Activated T-helper 1 cell treated with Interleukin-2 at 50 U/mL for 16 hours (primary cell): ENCODE measurements at places on chromosomes 1 and 21.

GRCh38 chr1:177181631-177182291 lies 11.0 kb downstream of the BRINP2 start:
- DNase-seq: no peak

DNA sequence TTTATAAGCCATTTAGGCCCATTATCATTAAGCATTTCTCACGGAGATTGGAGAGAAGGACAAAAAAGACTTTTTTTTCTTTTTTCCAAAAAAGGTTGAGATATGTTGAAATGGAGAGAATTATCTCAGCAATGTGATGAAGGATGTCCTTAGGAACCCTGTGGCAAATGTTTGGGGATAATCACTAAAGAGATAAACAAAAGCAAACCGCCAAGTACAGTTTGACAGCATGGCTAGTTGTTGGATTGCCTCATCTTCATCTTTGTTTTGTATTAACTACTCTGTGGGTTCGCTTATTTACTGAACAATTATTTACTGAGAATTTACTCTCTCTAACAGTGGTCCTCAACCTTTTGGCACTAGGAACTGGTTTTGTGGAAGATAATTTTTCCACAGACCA lies 97.4 kb upstream of the HP1BP3 start:
- DNase-seq: no peak

DNA sequence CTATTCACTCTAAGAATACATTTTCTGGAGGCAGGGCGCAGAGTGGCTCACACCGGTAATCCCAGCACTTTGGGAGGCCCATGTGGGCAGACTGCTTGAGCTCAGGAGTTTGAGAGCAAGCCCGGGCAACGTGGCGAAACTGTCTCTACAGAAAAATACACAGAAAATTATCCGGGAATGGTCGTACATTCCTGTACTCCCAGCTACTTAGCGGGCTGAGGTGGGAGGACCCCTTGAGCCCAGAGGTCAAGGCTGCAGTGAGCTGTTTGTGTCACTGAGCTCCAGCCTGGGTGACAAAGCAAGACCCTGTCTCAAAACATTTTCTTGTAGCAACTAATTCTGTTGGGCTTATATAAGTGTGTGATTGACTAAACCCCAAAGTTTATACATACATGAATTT lies 30.5 kb downstream of the GPR161 start:
- no peak for DNase-seq

DNA sequence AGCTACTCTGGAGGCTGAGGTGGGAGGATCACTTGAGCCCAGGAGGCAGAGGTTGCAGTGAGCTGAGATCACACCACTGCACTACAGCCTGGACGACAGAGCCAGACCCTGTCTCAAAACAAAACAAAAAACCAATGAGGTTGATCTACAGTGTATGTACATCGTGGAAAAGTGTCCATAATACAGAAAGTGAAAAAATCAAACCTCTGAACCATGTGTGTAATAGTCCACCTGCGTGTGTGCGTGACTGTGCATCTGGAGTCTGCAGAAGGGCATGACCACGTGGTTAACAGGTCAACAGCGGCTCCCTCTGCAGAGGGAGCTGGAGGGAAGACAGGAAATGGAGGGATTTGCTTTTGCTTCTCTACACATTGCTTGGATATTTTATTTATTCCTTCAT lies 32.4 kb upstream of the ENO1 start:
- no peak for DNase-seq

DNA sequence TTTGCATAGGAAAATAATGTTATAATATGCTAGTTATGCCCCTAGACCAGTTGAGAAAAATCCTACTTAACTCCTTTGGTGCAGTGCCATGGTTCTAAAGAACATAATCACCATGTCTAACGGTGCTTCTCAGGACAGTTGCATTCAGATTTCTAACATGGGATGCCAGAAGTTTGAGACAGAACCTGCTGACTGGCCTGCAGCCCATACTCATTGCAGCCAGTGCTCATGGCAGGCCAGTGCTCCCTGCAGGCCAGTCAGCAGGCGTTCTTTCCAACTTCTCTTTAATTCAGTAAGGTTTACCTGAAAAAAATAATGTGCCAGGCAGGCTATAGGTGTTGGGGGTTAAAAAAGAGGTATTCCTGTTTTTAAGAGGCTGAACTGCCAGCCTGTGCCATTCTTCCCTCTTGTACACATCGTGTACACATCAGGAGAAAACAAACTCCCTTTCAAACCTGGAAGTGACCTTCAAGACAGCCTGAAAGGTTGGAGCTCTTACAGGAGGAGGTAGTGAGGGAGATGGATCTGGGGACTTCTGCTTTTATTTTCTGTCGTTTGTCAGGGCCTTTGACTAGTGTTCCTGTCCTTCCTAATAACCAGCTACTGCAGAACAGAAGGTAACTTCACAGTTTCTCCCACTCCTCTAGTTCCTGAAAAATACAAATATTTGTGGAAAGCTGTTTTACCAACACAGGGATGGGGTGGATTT lies 146.0 kb upstream of the MAGI3 start:
- DNase-seq: no peak

DNA sequence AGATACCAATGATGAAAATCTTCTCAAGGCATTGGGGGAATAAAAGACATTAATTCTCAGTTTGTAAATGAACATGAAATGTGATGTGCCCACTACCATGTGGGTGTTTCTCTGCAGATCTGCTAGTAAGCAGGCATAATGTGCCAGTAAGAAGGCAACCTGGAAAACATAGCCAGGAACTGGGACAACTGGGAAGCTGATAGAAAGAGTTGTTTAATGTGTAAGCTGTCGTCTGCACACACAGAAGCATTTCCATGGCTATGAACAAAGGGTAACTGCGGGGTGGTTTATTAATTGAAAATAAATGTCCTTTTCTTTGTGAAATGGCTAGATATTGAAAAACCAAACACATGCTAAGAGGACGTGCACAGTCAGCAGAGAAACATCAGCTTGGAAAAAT lies 52.0 kb downstream of the ZC3H11B start:
- no peak for DNase-seq

DNA sequence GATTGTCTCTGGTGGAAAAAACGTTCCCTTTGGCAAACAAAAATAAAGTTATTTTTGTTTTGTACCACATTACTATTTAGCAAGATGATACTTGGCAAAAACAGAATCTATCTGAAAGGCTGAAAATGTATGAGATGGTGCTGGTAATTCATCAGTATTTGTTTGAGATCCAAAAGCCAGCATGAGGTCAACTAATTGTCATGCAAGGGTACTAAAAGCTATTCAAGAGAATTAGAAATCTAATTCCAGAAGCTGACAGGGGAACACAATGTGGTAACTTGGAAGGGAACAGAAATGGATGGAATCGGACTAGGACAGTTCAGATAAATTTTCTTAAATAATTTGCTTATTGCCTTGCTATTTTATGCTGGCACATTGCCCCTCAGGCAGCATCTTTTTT lies 263.8 kb downstream of the KCNT2 start:
- no peak for DNase-seq

- DNase-seq: no peak
Measured at GRCh38 chr1:155012026-155012546, 9.5 kb downstream of the ZBTB7B start.

- no peak for DNase-seq
Measured at GRCh38 chr1:31750858-31751510, 13.2 kb downstream of the ADGRB2 start.

GRCh38 chr1:234515821-234516241 lies 36.9 kb upstream of the TARBP1 start:
- no peak for DNase-seq

DNA sequence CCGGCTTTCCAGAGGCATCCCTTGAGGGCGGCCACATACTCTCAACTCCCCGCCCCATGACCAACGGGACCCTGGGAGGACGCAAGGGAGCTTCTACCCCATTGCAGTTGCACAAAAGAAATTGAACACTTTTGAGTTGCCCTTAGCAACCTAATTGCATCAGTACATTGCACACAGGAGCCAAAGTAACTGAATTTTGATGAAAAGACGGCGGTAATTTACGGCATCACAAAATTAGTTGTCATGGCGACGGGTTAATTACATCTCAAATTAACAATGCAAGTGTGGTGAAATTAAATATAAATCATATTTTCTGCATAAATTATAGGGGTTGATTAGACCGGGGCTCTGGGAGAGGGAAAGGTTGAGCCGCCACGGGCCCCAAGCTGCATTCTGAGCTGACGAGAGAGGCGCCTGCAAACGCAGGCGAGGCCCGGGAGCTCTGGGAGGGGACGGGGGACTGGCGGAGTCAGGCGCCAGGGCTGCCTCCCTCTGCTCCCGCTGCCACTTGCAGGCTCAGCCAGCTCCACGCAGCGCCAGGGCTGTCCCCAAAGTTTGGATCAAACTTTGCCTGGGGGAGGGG lies 61.4 kb downstream of the CASZ1 start:
- DNase-seq: no peak

- DNase-seq: no peak
Measured at GRCh38 chr1:156766298-156767100, 836 bp upstream of the PRCC start.

DNA sequence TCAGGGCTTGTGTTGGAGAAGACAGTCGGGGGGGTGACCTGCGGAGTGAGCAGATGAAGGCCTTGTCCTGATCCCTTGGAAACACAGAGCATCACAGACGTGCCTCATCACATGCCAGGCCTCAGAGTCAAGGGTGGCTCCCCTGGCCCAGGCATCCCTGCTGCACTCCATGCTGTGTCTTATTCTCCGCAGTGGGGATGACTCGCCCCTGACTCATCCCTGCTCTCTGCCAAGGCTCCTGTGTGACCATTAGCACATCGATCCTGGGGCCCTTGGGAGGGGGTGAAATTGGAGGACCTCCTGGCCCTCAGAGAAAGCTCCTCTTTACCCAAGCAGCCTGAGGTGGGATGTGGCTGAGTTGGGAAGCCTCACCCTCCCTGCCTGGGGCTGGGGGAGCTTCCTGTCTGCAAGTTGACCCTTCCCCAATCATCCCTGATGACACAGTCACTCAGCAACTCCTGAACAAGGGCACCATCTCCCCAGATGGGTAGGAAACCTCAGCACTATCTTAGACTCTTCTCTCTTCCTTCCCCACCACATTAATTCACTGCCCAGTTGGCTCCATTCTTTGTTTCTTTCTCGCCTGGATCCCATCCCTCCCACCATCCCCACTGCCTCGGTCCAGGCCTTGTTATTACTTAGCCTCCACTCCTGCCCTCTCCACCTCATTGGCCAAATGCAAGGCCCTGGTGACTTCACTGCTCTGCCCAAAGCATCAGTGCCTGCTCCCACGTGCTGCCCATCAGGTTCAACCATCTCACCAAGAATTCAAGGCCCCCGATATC lies 74.6 kb downstream of the CAMK2N1 start:
- DNase-seq: no peak

DNA sequence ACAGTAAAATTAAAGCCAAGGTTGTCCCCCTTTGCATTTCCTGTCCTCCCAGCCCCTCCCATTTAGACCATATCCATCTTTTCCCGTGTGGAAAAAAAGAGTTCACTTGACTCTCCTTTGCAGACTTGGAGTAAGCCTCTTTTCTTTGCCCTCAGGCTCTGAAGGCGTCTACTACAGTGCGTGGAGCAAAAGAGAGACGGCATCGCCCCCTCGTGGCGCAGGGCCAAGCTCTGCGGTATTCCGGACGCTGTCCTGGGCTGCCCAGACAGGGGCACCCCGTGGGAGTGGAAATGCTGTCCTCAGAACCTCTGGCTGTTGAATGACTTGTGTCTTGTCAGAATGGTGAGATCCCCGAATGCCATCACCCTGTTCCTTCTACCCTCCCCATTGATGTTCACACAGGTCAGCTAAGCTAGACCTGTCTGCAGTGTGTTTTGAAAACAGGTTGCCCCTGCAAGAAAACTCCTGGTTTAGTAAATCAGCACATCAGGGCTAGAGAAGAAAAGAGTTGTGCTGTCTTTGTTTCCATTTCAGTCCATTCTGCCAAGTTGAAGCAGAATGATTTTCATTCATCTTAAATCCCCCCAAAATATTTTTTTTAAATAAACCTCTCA lies 12.3 kb upstream of the GJA8 start:
- peak; percentile 43 for DNase-seq

GRCh38 chr1:194355488-194356106 lies 1169.2 kb upstream of the B3GALT2 start:
- no peak for DNase-seq

GRCh38 chr1:169163059-169163458 lies 56.6 kb downstream of the ATP1B1 start:
- DNase-seq: no peak

DNA sequence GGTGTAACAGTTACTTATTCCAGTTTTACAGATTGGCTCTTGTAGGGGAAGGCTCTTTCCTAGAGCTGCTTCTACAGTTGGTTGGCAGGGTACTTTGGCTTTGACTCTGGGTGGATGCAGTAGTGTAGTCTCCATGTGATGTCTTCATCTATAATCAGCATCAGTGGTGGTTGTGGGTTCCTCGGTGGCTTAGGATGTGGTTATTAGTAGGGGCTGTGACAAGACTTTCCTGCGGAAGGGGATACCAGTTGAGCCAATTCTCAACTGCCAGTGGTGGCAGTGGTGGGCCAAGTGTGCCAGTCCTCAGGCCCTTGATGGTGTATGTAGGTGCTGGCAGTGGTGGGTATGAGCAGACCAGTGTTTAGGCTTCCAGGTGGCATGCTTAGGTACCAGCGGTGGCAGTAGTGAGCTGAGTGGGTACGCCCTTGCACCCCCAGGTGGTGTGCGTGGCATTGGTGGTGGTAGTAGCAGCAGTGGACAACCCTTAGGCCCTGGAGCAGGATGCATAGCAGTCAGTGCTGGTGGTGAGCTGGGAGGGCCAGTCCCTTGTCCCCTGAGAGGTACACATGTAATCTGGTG lies 27.2 kb upstream of the KLF18 start:
- no peak for DNase-seq

DNA sequence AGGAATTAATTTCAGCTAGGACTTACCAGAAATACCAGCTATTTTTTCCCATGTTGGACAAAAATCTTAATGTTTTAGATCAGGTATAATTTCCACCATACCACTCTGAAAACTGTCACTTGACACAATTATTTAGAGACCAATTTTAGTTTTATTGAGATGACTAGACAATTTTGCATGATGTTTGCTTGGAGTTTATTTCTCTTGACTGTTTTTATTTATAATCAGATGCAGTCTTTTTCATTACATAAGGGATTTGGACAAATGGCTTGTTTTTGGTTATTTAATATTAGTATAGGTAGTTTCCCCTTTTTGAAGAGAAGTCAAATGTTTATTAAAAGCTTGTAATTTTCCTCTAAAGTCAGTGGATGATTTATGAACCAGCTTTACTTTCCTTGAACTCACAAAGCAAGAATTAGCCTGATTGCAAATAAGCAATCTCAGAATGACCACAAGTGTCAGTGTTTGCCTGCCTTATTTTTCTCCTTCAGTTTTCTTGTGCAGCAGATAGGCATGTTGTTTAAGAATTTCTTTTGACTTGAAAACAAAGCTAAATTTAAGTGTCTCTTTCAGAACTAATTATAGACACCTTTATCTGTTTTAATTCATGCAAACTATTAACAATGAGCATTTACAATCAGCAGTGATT lies 3.8 kb upstream of the B3GALT2 start:
- DNase-seq: no peak

GRCh38 chr21:19013916-19014315 lies 610.3 kb upstream of the TMPRSS15 start:
- DNase-seq: no peak

GRCh38 chr1:208917723-208918122 lies 665.8 kb upstream of the CAMK1G start:
- no peak for DNase-seq
